ENCODE measurements at places on chromosomes 13 and 19.

GRCh38 chr13:50599046-50599445 lies 244.4 kb downstream of the DLEU7 start:
- DNase-seq, result no peak

DNA sequence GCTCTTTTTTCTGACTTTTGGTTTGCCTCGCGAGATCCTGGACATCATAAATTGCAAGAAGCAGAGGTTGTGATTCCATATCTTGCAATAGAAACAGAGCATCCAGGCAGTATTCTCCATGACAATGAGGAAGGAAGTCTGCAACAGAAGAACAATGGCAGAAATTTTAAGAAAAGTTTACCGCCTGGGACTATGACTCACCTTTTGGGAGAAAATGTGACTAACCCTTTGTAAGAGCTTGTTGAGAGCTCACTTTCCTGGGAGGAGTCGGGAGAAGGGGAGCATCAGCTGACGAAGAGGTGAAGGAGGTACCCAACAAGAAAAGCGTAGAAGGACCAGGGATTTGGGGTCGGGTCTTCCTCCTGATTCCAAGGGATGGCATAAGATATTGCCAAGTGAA lies 34.3 kb upstream of the TNFSF11 start:
- DNase-seq, result no peak

- no peak for DNase-seq
Measured at GRCh38 chr19:48752496-48753365, at the start of gene FUT1. Gene FUT1 (minus strand): TSS chr19:48752641. CDS start chr19:48751281, 1,360 bp downstream.

- no peak for DNase-seq
Measured at GRCh38 chr19:2984215-2984528, 6.8 kb downstream of the TLE6 start.

DNA sequence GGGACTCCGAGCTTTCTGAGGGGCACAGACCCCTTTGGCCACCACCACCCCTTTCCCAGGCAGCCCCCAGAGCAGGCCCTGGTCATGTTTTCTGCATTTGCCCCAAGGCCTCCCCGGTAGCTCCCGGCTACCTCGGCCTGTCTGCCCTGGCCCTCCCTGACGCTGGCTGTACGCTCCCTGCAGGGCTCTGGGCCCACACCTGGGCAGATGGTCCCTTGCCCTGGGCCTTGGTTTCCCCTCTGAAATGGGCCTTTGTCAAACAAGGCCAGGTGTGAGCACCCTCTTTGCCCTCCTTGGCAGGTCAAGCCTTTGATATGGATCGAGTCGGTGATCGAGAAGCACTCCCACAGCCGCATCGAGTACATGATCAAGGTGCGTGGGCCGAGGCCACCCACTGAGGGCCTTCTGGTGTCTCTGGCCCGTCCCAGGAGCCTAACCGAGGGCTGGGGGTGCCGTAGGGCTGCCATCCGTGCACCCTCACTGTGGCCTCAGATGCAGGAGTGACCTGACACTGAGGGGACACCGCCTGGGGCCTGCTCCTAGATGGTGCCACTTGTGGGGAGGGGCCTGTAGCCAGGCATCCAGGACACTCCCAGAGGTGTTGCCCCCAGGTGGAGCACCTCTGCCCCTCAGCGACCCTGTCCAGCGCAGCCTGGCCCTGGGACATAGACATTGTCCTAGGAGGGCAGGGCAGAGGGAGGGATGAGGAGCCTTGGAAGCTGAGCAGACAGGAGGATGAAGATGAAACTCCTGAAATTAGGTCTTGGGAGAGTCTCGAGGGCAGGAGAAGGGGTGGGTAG lies 30.3 kb downstream of the AP1M1 start:
- DNase-seq, result no peak

GRCh38 chr19:37973666-37974065 lies 66.7 kb downstream of the SIPA1L3 start:
- DNase-seq, result no peak

GRCh38 chr13:27960362-27961226 lies 8.5 kb downstream of the CDX2 start:
- no peak for DNase-seq

- no peak for DNase-seq
Measured at GRCh38 chr13:74747186-74747955, 613.2 kb upstream of the KLF12 start.

DNA sequence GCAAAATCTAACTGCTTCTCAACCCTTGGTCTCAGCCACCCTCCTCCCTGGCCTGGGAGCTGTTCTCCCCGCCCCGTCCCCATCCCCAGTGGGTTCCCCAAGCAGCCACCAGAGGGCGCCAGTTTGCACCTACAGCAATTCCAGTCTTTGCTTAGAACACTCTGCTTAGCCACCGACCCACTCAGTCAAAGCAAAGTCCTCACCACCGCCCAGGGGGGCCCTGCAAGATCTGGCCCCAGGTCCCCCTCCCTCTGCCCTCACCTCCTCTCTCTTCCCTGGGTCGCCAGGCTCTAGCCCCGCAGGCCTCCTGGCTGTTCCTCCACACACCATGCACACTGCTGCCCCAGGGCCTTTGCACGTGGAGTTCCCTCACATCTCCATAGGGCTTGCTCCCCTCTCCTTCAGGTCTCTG lies 12.4 kb downstream of the TMEM143 start:
- peak; percentile 45 for DNase-seq

GRCh38 chr19:45885556-45886426 lies at the start of gene IRF2BP1:
Gene IRF2BP1 (minus strand): TSS chr19:45886141. CDS start chr19:45885774, 367 bp downstream.
- peak; percentile 92 for DNase-seq

GRCh38 chr13:91311491-91311890 lies 36.0 kb upstream of the MIR17HG start:
- DNase-seq, result no peak

DNA sequence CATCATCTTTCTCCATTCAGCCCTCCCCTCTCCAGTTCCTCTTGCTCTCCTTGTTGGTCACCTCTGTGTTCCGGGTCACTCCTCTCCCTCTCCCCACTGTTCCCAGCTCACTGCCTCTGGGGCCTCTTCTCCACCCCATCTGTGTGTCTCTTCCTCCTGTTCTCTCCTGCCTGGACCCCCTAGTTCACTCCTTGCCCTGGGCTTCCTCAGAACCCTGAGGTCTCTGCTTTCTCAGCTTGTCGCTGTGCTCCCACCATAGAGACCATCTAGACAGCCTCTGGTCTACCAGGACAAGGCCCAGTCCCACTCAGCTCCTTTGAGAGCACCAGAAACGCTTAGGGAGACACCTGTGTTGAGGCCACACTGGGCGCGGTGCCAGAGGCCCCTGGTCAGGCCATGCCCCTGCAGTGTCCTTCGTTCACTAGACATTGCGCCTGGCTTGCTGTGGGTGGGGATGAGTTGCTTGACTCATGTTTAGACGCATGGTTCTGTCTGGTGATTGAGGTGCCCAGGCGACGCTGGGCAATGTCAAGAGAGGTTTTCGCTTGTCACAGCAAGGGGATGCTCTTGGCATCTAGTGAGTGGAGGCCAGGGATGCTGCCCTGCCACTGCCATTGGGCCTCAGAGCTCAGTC lies 4.8 kb downstream of the LENG9 start:
- no peak for DNase-seq

DNA sequence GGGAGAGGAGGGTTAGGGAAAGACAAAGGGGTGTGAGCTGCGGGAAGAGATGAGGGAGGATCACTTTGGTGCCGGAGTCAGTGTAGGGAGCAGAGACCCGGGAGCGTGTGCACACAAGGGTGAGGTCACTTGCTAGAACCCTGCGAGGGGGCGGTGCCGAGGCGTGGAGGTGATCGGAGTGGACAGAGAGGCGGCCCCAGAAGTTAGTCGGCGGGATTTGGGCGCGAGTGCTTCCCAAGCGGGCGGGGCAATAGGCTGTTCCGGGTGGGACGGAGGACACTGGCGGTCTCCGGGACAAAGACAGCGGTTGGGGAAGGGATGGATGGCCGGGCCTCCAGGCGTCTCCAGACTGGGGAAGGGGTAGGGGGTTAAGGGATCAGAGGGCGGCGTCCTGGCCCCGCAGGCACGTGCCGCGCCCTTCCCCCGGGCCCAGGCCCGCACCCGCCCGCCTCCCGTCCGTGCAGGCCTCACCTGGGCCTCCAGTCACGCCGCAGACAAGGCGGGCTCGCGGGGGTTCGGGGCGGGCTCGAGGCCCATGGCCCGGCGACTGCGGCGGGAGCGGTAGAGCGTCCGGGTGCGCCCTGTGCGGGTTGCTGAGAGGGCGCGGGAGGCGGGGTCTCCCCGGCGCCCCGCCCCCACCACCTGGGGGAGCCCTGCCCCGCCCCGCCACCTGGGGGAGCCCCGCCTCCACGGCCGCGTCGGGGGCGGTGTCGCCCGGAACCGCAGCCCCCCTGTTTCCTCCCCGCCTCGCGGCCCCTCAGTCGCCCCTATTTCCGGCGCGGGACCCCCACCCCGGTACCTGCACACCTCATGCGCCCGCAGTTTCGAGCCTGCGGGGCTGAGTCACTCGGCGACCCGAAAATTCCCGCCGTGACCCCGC lies at the start of gene LPAR2:
Gene LPAR2 (minus strand): TSS at position 600 of the 880 bp plus-strand sequence. CDS start 945 bp downstream, outside the sequence.
- DNase-seq, result peak; percentile 9

DNA sequence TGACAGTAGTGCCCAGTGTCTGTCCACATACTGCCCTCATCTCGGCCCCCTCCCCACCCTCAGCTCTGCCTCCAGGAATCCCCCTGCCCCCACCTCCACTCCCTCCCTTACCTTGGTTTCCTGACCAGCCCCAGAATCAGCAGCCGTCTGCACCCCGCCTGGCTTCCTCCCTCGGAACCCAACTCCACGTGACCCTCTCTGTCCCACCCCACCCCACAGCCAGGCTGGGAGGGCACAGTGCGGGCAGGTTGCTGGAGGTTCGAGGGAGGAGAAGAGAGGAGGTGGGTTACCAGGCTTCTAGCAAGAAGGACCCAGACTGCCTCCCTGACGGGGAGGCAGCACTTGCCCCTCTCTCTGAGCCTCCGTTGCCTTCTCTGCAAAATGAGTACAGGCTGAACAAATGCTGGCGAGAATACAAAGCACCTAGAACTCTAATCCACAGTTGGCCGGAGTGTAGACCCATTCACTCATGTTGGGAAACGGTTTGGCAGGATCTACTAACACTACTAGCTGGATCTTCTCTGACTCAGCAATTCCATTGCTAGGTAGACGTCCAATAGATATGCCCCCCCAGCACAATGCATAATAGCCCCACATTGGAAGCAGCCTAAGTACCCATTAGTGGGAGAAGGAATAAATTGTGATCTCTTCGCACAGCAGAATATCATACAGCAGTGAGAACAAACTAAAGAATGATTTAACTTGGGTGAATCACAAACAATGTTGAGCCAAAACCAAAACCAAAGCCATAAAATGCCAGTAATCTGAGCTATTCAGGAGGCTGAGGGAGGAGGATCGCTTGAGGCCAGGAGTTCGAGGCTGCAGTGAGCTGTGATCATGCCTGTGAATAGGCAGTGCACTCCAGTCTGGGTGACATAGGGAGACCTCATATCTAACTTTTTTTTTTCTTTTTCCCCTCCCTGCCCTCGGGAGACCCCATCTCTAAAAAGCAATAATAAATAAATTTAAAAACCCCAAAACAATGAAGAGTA lies at the start of gene RASAL3:
Gene RASAL3 (minus strand): TSS at position 151 of the 992 bp plus-strand sequence. CDS start 186 bp downstream, outside the sequence.
- DNase-seq, result no peak

DNA sequence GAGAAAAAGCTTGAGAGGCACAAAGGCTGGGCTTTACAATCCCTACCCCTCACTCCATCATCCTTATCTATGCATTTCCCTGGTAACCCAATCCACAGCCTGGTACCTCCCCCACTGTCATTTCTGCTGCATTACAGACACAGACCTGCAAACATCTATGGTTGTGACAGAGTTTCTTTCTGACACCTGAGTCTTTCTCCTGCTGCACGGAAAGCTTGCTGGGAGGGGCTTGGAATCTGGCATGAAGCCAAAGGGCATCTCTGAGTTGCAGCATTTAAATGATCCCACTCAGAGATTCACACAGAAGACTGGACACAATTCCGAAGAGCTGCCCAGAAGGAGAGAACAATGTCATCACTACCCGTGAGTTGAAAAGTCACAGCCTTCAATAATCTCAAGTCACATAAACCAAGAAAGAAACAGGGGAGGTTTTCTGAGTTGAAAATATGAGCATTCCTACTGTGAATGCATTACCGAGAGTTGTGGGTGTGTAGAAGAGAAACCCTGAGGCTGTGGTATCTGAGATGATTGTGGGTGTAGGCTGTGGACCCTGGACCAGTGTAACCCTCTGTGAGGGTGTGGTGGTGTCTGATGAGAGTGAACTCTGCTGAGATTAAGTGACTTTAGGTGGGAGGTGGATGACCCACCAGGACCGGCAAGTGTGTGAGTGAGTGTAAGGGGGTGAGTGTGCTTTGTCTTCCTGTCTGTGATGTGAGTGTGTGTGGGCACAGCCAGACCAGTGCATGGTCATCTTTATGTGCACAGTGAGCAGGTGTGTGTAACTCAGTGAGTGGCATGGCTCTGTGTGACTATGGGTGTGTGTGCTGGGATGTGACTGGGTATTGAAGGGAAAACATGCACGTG lies at the start of gene LGALS14:
Gene LGALS14 (plus strand): TSS at position 301 of the 864 bp plus-strand sequence. CDS start 48 bp downstream, at position 349.
- no peak for DNase-seq

- DNase-seq, result no peak
Measured at GRCh38 chr19:43749898-43750297, 4.9 kb downstream of the SMG9 start.

Data from fibroblast of skin of abdomen (primary cell).